ENCODE measurements at places on chromosomes 5 and 9.

GRCh38 chr9:13131416-13131815 is 148.1 kb downstream of the MPDZ start:
- no peak for DNase-seq

- DNase-seq, result no peak
These were observed 37.1 kb upstream of the SARDH start for GRCh38 chr9:133775291-133775690.

GRCh38 chr5:149802008-149802680 is 72.0 kb downstream of the PPARGC1B start:
- no peak for DNase-seq

GRCh38 chr5:151592855-151593408 is 1.8 kb upstream of the FAT2 start:
- no peak for DNase-seq

DNA sequence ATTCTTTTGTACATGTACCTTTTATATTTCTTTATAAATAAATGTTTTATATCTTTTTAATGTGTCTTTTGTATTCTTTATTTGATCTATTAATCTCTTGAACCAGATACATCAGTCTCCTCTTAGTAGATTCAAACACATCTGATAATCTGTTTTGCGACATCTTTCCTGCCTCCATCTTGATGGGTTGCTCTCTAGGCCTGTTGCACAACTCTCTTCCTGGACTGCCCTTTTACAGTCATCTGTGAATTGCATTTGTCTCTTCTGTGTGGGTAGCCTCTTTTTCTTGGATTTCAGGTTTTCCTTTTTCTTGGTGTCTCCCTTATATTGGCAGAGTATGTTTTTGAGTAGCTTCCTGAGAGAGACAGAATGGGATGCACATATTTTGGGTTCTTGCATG is 6.2 kb downstream of the ZFYVE16 start:
- DNase-seq, result no peak

DNA sequence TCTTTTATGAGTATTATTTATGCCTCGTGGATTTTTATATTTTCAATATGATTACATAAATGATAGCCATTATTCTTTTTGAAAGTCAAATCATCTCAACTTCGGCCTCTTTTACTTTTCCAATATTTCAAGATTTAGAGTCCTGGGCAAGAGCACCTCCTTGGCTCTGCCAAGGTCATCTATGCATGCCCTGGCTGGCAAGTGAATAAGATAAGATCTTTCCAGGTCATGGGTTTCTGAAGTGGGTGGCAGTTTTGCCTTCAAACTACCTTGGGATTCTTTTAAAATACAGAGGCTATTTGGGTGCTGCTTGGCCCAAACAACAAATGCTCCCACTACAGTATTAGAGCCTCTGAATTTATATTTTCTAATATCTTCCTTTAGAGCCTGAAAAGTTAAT is 95.4 kb downstream of the CWC27 start:
- DNase-seq, result no peak

GRCh38 chr9:121405899-121406298 is 35.8 kb upstream of the STOM start:
- DNase-seq, result no peak

GRCh38 chr5:96187309-96188027 is 225.8 kb upstream of the ELL2 start:
- no peak for DNase-seq

GRCh38 chr9:33223696-33224095 is 16.3 kb upstream of the SPINK4 start:
- no peak for DNase-seq

- no peak for DNase-seq
These were observed 1609.7 kb upstream of the CDH9 start for GRCh38 chr5:28648108-28648507.

DNA sequence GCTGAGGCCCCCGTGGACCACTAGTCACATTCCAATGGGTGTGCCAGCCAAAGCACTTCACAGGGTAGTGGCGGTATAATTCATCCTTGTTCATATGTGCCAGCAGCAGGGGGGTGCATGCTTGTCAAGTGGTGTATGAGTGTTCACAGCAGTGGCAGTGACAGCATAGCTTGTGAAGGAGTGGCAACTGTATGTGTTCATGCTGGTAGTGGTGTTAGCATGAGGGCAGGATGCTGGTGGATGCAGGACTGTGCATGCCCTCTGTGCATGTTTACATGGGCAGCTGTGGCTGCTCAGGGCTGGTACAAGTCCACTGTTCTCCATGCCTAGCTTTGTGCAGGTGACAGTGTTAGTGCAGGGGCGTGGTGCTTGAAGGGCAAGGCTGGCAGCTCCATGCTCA is 253.4 kb upstream of the DMAC1 start:
- DNase-seq, result no peak

DNA sequence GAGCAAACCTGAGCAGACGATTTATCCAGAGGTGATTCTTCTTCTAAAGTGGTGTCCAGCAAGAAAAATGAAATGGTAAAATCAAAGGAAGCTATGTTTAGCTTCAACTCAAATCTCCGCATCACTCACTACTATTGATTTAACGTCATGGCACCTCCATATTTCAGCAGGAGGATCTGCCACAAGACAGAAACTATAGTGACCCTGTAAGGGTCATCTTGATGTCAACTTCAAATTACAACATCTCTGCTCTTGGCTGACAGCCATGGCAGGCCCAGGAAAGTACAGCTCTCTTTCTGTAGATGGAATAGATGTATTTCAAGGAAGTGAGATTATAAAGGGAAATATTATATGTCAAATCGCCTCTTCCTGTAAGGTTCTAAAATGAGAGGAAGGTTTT is 10.1 kb upstream of the EFNA5 start:
- DNase-seq, result no peak

DNA sequence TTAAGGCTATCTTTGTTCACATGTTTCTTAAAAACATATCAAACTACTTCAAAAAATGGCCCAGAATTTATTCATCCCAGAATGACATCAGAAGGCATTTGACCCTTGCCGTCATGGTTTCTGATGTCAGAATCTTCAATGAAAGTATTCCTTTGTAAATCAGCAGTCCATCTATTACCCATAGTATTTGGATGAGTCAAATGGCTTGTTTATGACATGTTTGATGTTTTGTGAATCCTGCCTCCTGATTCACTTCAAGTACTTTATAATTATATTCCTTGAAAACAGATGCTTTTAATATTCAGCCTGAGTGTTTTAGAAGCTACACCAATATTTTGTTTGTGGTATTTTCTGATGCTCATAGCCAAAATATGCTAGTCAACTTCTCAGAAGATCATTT is 200.8 kb upstream of the MEF2C start:
- DNase-seq, result no peak

GRCh38 chr5:42302186-42302585 is 121.1 kb upstream of the GHR start:
- no peak for DNase-seq

DNA sequence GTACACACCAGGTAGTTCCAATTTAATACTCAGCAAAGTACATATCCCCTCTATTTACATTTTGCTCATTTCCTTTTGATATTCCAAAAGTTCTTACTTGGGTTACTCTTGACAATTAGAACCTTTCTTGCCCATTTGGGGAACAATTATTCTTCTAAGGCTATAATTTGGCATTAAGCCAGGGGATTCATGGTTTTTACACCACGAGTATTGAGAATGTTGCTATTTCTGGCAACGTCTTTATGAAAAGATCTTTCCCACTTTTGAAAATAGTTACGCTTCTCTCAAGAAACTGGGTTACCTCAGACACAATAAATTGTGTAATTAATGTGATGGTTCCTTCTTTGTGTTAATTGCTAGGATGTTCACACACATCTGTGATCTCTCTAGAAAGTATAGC is 11.5 kb upstream of the CAAP1 start:
- no peak for DNase-seq

- DNase-seq, result no peak
These were observed 57.9 kb downstream of the MEF2C start for GRCh38 chr5:88824892-88825583.

DNA sequence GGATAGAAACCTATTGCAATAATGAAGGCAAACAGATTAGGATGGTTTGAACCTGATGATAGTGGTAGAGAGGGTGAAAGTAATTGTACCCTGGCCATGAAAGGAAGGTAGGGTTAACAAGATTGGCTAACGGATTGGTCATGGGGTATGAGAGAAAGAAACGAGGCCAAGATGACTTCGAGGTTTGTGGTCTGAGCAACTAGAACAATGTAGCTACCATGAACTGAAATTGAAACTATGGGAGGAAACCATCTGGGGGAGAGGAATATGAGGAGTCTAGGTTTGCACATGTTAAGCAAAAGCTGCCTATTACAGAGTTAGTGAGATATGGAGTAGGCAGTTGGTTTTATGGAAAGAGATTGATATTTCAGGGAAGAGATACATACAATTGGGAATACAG is 406.0 kb downstream of the PRELID2 start:
- no peak for DNase-seq

DNA sequence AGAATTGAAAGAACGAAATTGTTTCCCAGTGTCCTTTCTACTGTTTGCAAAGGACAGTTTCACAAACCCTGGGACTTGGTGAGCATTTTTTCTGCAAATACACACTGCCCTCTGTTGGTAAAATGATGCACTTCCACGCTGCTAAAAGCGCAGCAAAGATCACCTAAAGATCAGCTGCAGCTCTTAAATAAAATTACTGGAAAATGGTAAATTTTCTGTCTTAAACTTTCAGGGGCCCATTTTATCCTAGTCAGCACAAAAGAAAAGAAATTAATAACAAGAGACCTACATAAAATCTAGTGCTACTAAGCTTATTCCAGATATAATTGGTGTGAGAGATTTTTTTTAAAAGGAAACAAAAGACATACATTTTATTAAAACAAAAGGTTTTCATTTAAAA is 566.0 kb downstream of the CAAP1 start:
- no peak for DNase-seq

DNA sequence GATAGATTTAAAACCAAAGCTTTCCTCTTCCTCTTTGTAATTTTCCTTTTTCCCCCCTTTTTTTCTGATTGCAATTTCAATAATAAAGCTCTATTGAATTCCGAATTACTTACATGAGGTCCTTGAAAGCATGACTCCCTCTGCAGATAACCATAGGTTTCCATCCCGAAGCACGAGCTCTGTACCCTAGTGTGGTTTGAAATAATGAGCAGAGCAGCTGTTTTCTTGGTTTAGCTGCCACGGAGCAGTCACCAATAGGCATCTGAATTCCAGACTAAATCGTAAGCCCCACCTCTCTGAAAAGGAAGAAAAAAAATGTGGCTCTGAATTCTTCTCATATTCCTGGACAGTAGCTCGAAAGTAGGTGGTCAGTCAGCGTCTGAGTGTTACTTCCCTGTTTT is 18.5 kb upstream of the GNE start:
- no peak for DNase-seq

- peak; percentile 73 for DNase-seq
These were observed 176.5 kb downstream of the SNX18 start for GRCh38 chr5:54693936-54694657.

DNA sequence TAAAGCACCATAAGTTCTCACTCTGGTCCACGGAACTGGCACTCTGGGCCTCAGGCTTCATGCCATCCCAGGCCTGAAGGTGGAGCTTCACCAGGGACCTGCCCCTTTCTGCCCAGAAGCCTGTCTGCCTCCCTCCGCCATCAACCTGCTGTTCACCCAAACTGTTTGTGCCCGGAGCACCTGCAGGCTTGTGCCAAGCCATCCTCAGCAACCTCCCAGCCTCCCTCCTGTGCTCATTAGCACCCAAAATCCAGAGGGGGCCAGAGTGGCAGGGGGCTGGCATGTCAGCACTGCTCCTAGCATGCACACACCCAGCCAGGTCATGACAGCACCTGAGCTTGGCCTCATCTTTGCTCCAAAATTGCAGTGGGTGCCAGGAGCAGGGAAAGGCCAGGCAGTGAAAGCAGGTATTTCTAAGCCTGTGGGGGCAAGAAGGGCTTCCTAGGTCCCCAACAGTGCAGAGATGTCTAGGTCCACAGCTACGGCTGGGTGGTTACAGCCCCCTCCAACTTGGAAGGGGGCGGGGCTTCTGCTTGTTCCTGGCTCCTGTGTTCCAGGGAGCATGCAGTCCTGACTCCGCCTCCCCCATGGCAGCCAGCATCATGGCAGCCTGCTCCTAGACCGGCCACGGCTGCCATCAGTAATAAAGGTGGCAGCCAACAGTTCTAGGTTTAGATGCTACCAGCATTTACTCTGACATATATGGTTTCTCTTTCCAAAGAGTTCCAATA is 85.1 kb downstream of the GIN1 start:
- DNase-seq, result no peak

GRCh38 chr5:17492770-17493169 is 5.3 kb upstream of the TAF11L2 start:
- no peak for DNase-seq

GRCh38 chr5:96763026-96763425 is 44.7 kb downstream of the ERAP1 start:
- DNase-seq, result no peak

GRCh38 chr5:123285122-123286023 is 137.8 kb downstream of the CEP120 start:
- no peak for DNase-seq

DNA sequence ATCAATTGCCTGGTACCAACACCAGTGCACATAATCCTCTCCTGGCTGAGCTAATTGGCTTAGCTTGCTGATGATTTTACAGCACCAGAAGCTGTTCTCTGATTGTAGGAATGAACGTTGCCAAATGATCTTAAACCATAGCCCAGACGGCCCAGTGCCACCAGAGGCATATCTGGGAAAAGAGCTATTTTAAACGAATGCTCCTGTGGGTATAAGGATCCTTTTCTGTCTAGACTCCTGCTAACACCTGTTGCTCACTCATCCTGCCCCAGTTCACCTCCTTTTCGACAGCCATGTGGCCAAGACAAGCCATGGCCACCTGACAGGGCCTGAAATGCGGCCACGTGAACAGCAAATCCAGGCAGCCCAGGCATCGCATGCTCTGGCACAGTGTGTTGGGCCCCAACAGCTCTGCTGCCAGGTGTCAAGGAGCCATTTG is 289.9 kb upstream of the SLC30A5 start:
- no peak for DNase-seq

- DNase-seq, result no peak
These were observed 362.6 kb downstream of the PTPRD start for GRCh38 chr9:10250219-10250618.

DNA sequence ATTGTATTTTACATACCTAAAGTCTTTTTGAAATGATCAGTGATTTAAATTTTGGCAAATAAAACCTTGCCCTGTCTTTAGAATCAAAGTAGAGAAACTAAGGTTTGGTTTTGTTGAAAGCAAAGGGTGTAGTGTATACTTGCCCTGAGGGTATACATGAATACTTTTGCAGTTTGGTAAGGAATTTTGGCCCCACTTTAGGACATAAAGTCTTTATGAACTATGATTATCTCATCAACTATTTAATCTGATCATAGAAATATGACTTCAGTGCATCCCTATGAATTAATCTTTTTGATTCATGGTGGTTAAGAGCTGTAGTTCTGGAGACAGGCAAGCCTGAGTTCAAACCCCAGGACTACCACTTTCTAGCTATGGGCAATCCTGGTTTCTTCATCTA is 17.7 kb downstream of the RAD1 start:
- DNase-seq, result no peak

GRCh38 chr9:68969538-68969937 is 44.4 kb downstream of the PRKACG start:
- no peak for DNase-seq
